A673 (cell line): ENCODE measurements at places on chromosomes 5 and 9. TPM values are rescaled to one million over a fixed set of nuclear protein-coding genes. Genes with fewer than 3 reads are reported as not detected.

Gene GLT6D1
- not detected in 2 replicates for total RNA-seq

DNA sequence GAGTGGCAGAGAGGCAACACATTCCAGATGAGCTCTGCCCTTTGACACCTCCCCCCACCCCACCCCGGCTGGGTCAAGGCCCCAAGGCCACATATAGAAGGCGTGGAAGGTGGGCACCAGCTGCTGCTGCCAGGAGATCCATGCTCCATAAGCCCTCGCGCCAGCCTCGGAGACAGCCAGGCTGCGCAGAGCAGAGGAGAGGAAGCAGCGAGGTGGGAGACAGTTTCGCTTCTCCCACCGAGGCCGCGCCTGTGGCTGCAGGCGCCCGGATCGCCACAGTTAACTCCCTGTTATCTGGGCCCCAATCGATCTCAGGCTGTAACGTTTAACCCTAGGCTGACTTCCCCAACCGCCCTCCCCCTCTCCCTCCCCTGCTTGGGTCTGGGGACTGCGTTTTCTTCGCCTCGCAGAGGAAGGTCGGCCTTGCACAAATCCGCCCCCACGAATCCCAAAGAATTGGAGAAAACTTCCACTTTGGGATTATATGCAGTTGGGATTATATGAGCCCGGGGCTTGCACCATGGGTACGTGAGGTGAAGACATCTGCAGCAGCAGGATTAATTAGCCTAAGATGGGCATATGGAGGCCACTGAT, 1.1 kb upstream of the CXXC5 start:
- DNase-seq = no peak

GRCh38 chr9:94907264-94907936, 180.9 kb downstream of the AOPEP start:
- no peak for DNase-seq

GRCh38 chr5:132301344-132302271, 7.4 kb downstream of the SLC22A4 start:
- DNase-seq = no peak

DNA sequence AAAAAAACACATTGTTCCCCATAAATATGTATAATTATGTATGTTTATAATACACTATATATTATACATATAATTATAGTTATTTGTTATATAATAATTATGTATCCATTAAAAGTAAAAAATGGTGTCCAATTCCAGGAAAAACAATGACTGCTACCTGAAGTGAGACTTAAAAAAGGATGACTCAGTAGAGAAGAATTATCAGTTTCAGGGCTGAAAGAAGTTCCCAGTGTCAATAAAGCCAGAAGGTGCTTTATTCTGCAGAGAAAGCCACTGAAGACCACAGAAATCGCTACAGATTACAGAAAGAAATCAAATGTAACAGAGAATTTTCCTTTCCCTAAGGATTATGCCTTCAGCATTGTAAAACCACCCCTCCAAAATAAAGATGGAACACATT, 50.9 kb downstream of the ANKRD31 start:
- no peak for DNase-seq

- DNase-seq = peak; percentile 29
Observed at GRCh38 chr9:98536542-98537173, 172.1 kb downstream of the GABBR2 start.

GRCh38 chr5:130796902-130797301, 368.2 kb downstream of the HINT1 start:
- DNase-seq = no peak

Gene FAM78A
- 0.84 and 1.7 TPM in 2 replicates for total RNA-seq

- DNase-seq = no peak
Observed at GRCh38 chr5:56185768-56186311, 47.3 kb downstream of the ANKRD55 start.

- no peak for DNase-seq
Observed at GRCh38 chr5:8396756-8397155, 527.8 kb downstream of the MTRR start.

GRCh38 chr5:50666261-50667022, at the start of gene PARP8:
Gene PARP8 (plus strand): TSS chr5:50666637. CDS start chr5:50667096, 459 bp downstream.
- peak; percentile 62 for DNase-seq

- no peak for DNase-seq
Observed at GRCh38 chr9:792331-793260, 48.9 kb upstream of the DMRT1 start.

DNA sequence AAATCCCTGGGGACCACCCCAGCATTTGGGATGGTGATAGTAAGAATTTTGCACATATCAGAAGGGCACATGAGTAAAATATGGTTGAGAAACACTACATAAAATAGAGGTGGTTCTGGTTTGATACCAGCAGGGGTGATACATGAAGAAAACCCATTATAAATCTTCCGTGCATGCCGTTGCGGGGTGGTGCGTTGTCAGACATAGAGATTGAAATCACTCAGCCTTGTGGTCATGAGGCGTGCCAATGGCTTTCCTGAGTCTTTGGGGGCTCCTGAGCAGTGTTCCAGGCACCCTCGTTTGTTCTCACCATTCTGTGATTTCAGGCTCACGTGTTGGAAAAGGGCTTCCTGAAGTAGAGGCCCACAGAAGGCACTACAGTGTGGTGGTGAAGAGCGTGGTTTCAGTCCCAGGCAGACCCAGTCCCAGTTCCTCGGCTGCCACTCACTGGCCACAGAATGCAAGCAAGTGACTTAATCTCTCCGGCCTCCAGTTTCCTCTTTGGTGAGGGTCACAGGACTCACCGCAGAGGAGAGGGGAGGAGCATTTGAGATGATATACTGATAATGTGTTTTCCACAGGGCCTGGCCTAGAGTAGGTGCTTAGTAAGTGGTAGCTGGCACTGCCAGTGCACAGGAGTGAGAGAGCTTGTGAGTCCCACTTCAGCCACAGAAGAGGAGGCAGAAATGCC, 20.5 kb upstream of the GLRX start:
- no peak for DNase-seq

DNA sequence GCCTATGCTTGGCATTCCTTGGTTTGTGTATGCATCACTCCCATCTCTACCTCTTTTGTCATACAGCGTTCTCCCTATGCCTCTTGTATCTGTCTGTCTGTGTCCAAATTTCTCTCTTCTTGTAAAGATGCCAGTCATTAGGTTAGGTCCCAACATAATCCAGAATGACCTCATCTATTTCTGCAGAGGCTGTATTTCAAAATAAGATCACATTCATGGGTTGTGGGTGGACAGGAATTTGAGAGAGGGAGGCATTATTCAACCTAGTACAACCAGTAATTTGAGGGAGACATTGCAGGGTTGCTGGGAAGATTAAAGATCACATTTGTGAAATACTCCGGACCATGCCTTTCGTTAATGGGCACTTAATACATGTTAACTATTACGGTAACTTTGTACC, 155.0 kb downstream of the MAN2A1 start:
- peak; percentile 12 for DNase-seq

DNA sequence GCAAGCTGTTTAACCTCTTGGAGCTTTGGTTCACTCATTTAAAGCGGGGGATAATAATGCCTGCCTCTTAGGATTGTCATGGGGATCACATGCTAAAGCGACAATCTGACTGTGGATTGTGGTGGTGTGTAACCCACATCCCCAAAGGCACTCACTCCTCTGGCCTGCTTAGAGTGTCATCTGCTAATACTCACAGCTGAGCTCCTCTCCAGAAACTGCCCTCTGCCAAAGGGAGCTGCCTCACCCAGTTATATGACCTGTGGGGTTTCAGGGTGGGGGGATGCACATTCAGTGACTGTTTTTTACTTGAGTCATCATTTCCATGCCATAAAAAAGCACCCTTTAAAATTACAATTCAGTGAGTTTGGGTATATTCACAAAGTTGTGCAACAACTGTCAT, 110.0 kb upstream of the SPOCK1 start:
- no peak for DNase-seq

- no peak for DNase-seq
Observed at GRCh38 chr5:157273131-157273556, 7.2 kb downstream of the CYFIP2 start.

- peak; percentile 74 for DNase-seq
Observed at GRCh38 chr5:71887680-71888079, 168.6 kb downstream of the CARTPT start.

Gene NEUROG1
- total RNA-seq = not detected in 2 replicates

- DNase-seq = no peak
Observed at GRCh38 chr9:23736293-23736692, 89.7 kb downstream of the ELAVL2 start.
